ENCODE measurements at places on chromosomes 1 and 21.

- H3K27me3 ChIP-seq, result no peaks in the 10 kb centered on the region
- no peak overlapping the region for H3K27ac ChIP-seq
- H3K4me1 ChIP-seq, result no peaks in the 10 kb centered on the region
- H3K4me3 ChIP-seq, result no peak overlapping the region
- DNase-seq, result no peak
Measured at GRCh38 chr1:19738669-19739068, 61.0 kb downstream of the TMCO4 start.

DNA sequence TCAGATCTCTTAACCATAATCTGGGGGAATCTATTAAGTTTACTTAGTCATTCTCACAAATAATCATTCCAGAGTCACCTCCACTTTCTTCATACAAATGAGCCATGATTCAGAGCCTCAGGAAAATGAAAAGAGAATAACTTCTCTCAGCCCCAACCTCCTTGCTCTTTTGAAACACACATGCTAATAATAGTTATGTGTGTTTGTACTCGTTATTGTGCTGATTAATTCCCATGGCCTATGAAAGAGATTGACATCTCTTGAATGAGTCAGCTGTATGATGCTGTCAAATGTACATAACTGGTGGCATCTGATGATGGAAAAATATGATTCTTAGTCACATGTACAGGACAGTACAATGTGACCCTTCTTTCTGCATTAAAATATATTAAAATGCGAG is 41.5 kb downstream of the DTL start:
- H3K36me3 ChIP-seq, result peaks cover 37% of the 10 kb centered on the region
- DNase-seq, result no peak
- no peak overlapping the region for H3K4me3 ChIP-seq
- no peaks in the 10 kb centered on the region for H3K27me3 ChIP-seq
- no peaks in the 10 kb centered on the region for H3K4me1 ChIP-seq
- no peak overlapping the region for H3K27ac ChIP-seq

GRCh38 chr1:147760481-147761260 is at the start of gene GJA5:
Gene GJA5 (minus strand): TSS chr1:147760602. CDS start chr1:147759238, 1,364 bp downstream.
- H3K27ac ChIP-seq, result peak within 1 kb of the TSS; percentile 17
- H3K4me1 ChIP-seq, result peaks cover 34% of the 10 kb centered on the region
- peaks cover 19% of the 10 kb centered on the region for H3K27me3 ChIP-seq

GRCh38 chr1:186615332-186615731 is 64.9 kb downstream of the PTGS2 start:
- no peak overlapping the region for H3K27ac ChIP-seq
- no peak overlapping the region for H3K4me3 ChIP-seq
- peaks cover 44% of the 10 kb centered on the region for H3K4me1 ChIP-seq
- H3K27me3 ChIP-seq, result peaks cover 30% of the 10 kb centered on the region
- no peaks in the 10 kb centered on the region for H3K36me3 ChIP-seq
- no peak for DNase-seq

GRCh38 chr1:19610282-19610981 is 33.7 kb upstream of the NBL1 start:
- no peak for DNase-seq
- no peak overlapping the region for H3K4me3 ChIP-seq
- H3K36me3 ChIP-seq, result peaks cover 22% of the 10 kb centered on the region
- peaks cover 48% of the 10 kb centered on the region for H3K4me1 ChIP-seq

Measured in activated naive CD4-positive, alpha-beta T cell treated with anti-CD3 and anti-CD28 coated beads, Interleukin-2, amount 10 ng/mL, durations not matched to agents 7 days and 5 days (primary cell).